ENCODE measurements at places on chromosomes 3 and 15.
A peak's percentile ranks its signal among the peaks of the same experiment; 100 is the strongest.

GRCh38 chr3:123618768-123619484 is 34.1 kb upstream of the HACD2 start:
- peak; percentile 92 for DNase-seq

GRCh38 chr15:30065025-30065801 is 17.5 kb upstream of the GOLGA8J start:
- DNase-seq = peak; percentile 39

DNA sequence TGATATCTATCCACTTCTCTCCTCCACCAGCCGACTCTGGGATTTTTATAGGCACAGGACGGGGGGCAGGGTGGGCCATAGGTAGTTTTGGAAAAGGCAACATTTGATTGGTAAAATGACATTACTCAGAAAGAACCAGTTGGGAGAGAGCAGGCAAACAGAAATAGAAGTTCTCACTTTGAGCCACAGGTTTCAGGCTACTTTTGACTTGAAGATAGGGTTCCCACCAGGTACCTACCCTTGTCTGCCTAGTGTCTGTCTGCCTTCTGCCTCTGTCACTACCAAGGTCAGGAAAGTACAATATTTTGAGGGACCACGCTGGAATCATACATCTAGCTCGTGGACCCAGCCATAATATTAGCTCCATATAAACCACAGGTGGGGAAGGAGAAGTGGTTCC is 412.9 kb upstream of the GRM7 start:
- no peak for DNase-seq

- peak; percentile 52 for DNase-seq
These were observed 193.4 kb upstream of the SEMA6D start for GRCh38 chr15:47523681-47524475.

DNA sequence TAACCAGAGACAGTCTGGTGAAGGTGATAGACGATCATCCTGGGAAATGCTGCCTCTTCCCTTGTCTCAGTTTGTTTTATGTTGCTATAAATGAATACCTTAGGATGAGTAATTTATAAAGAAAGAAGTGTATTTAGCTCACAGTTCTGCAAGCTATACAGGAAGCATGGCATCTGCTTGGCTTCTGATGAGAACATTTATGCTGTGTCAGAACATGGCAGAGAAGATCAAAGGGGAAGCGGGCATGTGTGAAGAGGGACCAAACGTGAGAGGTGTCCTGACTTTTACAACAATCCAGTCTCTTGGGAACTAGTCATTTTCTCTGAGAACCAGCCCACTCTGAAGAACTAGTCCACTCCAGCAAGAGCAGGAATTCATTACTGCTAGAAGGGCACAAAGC is 9.6 kb downstream of the CMC1 start:
- no peak for DNase-seq

DNA sequence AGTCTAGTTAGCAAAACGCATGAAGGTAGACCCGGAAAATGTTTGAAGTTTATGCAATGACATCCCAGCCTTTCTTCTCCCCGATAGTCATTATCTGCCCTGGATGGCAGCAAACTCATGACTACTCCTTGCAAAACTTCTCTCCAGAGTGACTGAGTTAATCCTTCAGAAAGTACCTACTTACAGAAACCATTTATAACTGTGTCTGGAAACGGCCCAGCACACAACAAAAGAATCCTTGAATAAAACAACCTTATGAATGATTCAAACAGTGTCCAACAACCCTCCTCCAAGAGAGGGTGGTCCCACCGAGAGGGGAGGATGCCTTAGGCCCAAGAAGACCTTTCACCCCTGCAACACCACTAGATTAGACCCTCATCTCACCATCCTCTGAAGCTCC is 14.2 kb downstream of the ST8SIA2 start:
- DNase-seq = no peak

DNA sequence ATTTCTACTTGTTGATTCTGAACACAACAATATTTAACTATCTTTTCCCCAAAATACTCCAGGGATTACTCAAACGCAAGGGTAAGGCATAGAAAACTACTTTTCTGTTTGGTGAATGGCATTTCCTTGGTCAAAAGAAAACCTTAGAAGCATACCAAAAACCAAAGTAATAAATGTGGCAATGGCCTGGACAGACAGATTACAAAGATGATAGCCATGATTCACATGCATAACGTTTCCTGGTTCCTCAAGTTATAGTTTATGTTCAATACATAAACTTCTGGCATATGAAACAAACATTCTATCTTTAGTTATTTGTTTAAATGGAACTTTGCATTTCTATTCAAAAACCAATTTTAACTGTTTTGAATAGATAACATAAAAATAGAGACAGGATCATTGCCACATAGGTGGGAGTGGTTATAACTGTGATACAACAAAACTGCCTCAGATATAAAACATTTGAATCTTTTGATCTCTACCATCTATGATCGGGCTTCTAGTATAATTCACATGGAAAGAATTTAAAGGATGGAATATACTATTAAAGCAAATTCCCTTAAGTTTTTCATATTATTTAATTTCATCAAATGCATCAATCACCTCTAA is 32.1 kb downstream of the FOXP1 start:
- no peak for DNase-seq

DNA sequence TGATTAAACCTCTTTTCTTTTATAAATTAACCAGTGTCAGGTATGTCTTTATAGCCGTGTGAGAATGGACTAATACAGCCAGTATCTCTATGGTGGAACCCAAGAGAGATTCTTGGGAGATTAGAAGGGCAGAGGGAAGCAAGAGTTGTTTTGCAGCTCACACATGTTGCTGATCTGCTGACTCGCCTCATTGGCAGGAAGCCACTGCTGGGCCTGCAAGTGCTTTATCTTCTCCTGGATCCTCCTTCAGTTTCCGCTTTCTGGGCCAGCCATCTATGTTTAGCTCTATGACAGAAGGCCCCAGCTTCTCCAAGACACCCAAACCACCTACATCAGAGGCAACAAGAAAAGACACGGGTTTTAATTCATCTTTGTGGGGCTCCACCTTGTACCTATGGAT is 23.4 kb upstream of the GALNT15 start:
- DNase-seq = peak; percentile 85

DNA sequence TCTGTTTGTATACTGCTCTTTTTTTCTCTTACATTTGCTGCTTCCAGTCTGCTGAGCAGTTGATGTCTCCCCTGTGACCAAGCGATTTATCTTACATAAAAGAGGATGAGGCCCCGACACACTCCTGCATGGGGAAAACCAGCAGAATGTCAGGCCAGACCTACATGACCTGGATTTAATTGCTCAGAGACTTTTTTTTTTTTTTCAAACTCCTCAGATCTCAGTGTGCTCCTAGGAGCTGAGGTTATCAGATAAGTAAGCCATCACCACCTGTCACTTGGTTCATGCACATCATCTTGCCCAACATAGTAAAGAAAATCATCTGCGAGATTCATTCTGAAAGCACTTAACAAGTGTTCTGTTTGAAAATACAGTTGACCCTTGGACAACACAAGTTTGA is 163.1 kb downstream of the PLCL2 start:
- DNase-seq = no peak

DNA sequence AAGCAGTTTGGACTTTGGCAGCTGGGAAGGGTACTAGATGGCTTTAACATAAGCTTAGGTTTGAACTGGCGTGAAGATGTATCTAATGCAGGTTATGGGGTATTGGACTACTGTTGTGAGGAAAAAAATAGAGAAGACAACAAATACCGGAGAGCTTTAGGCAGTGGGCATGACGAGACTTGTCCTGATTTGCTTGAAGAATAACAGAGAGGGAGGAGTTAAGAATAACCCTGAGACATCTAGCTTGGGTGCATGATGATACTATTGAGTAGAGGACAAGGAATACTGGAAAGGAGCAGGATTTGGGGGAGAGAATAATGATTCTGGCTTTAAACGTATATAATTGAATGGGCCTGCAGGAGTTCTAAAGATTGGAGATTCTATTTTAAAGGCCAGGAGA is 249.5 kb upstream of the AZI2 start:
- DNase-seq = no peak

DNA sequence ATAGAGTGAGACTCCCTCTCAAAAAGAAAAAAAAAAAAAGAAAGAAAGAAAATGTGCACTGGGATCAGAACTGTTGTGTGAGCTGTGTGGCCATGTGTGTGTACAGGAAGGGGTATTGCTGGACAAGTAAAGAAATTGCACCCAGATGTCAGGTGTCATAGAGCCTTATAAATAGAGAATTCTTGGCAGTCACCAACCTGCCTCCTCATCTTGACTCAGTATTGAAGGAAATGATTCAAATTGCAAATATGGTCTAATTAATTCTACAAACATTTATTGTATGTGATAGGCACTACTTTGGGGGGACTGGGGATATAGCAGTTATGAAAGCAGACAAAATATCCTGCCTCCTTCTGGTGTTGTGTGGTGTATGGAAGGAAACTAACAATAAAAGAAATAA is 243.8 kb upstream of the TTC14 start:
- DNase-seq = peak; percentile 6

Data from stromal cell of bone marrow (primary cell).